ENCODE measurements at places on chromosomes 1 and 21.

- no peak for DNase-seq
These were observed 1.8 kb downstream of the NHLH2 start for GRCh38 chr1:115839029-115839678.

DNA sequence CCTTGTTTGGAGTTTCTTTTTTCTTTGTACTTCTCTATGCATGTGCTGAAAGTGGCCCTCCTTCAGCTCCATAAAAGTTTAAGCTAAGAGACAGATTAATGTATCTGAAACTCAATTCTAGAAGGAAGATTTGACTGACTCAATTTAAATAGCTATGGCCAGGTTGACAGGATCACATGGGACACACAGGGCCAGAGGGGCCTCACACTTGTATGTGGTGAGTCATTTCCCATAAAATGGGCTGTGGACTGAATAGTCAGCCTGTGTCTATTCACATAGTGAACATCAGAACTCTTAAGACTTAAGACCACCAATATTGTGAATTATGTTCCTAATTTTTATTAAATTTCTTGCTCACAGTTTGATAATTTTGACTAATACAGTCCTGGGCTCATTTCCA is 45.7 kb upstream of the DEPDC1 start:
- DNase-seq: no peak

DNA sequence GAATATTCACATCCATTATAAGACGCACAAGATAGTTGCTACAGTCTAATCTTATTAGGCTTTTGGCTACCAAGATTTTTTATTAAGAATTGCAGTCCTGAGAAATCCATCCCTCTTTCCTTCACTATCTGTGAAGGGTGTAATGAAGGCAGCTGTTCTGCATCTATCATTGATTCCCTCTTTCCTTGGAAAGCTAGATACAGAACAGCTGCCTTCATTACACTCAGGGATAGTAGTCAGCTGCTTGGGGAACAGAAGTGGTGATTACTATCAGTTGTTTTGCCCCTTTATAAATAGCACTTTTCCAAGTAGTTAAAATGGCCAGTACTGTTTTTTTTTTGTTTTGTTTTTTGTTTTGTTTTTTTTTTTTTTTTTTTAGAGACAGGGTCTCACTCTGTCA is 70.2 kb downstream of the IARS2 start:
- DNase-seq: no peak

DNA sequence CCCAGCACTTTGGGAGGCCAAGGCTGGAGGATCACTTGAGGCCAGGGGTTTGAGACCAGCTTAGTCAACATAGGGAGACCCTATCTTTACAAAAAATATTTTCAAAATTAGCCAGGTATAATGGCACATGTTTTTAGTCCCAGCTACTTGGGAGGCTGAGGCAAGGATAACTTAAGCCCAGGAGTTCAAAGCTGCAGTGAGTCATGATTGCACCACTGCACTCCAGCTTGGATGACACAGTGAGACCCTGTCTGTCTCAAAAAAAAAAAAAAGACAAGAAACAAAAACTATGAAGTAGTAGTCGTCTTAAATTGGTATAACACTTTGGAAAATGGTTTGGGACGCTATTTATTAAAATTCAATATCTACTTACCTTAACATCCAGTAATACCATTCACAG is 7.7 kb downstream of the AIM2 start:
- no peak for DNase-seq

GRCh38 chr1:183604038-183604808 is 14.0 kb upstream of the NCF2 start:
- DNase-seq: no peak

GRCh38 chr1:156073110-156073687 is 9.1 kb downstream of the MEX3A start:
- DNase-seq: no peak

DNA sequence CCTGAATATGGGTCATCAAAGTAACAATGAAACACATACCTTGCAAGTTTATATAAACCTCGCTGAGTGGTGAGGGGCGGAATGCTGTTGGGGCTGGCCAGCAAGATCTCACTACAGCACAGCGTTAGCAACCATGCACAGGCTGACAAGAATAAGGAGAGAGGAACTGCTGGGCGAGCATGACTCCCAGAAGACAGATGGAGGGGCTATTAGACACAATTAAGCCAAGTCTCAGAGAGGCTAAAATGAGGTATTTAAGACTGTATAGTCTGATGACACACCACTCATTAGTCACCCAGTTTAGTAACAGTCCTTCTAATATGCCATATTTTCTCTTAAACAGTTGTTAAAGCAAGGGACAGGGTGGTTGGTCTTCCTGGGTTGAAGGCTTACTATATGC is 340.2 kb upstream of the NR5A2 start:
- no peak for DNase-seq

GRCh38 chr1:15937146-15937545 is 38.8 kb downstream of the ZBTB17 start:
- DNase-seq: no peak

DNA sequence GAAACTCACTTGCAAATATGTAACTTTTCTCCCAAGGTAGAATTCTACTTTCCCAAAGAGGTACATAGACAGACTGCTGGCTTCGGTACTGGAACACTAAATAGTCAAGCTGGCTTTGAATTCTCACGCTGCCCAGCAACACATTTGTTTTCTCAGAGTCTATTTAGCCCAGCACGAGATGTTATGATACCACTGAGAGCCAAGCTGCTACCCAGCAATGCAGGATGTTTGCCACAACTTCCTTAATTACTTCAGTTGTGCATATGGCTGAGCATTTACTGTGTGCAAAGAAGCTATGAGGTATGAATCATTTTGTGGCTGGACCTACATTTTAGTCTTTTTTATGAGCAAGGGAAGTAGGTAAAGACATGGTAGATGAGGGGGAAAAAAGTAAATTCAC is 793.2 kb downstream of the PLA2G4A start:
- DNase-seq: no peak

GRCh38 chr1:217907504-217907903 is 276.4 kb downstream of the SPATA17 start:
- no peak for DNase-seq

DNA sequence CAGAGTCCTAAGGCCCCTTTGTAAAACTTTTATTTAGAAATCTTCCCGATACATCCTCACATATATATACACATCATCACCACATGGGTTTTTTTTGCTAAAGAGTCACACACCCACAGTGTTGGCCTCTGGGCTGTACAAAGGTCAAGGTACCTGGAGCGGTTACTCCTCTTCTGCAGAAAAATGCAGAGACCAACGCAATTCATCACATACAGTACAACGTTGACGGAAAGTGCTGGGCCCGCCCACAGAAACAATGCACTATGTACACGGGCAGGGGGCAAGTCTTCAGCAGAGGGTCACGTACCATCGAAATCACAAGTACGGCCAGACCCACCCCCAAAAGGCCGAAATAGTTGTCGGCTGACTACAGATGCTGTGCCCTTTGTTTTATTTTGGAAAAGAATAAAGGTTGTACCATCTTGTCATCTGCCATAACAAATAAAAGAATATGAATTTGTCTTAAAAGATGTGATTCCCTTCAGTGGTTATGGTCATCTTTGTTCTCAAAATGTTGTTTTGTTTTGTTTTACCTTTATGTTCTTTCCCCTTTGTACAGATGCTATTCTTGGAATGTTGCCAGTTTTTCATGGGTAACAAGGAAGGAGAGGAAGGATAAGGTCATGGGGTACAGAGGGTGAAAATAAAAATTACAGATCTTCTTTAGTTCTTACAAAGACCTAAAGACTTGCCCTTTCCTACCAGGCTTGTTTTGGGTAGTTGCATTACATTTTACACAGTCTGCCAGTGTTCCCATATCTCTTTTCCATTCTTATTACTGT is 15.6 kb downstream of the TAL1 start:
- DNase-seq: no peak

DNA sequence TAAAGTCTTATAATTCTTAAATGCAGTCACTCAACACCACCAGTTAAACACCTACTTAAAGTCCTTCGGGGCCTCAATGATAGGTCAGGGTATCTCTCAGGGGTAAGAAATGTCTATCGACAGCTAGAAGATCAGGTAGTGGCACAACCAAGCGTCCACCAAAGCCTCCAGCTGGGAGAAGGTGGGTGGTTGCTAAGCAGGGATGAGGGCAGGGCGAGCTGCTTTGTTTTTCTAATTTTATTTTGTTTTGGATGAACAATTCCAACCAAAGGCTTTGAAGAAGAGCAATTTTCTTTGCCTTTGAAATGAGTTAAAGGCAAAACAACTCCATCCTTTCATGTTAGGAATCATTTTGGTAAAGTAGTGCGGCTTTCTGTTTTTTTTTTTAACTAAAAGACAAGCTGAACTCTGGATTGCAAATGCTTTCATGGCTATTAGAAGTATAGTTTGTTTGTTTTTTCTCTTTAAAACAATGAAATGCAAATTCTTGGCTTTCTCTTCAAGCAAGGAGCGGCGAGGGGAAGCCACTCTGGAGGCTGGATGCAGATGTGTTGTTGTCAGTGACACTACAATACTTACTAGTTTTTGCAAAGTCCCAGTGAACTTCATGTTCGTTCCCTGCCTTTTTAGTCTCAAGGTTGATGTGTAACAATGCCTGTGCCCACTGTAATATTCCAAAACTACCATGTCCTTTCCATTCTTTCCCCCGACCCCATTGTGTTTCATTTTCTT is 106.0 kb downstream of the MRPS6 start:
- DNase-seq: no peak

GRCh38 chr1:39266269-39266668 is 61.8 kb downstream of the MACF1 start:
- no peak for DNase-seq

All from activated naive CD4-positive, alpha-beta T cell treated with Interleukin-2 at 50 U/mL for 16 hours (primary cell).